ENCODE measurements at places on chromosomes 6 and 20.

- H3K36me3 ChIP-seq, result no peaks in the 10 kb centered on the region
- DNase-seq, result no peak
- H3K27ac ChIP-seq, result no peak overlapping the region
- H3K4me3 ChIP-seq, result no peak overlapping the region
- no peaks in the 10 kb centered on the region for H3K27me3 ChIP-seq
Observed at GRCh38 chr6:155215906-155216305, 47.9 kb upstream of the CLDN20 start.

- H3K4me1 ChIP-seq, result no peaks in the 10 kb centered on the region
- no peak overlapping the region for H3K4me3 ChIP-seq
- H3K27me3 ChIP-seq, result no peaks in the 10 kb centered on the region
- H3K36me3 ChIP-seq, result no peaks in the 10 kb centered on the region
- no peak for DNase-seq
Observed at GRCh38 chr6:111949546-111949945, 76.3 kb upstream of the FYN start.

DNA sequence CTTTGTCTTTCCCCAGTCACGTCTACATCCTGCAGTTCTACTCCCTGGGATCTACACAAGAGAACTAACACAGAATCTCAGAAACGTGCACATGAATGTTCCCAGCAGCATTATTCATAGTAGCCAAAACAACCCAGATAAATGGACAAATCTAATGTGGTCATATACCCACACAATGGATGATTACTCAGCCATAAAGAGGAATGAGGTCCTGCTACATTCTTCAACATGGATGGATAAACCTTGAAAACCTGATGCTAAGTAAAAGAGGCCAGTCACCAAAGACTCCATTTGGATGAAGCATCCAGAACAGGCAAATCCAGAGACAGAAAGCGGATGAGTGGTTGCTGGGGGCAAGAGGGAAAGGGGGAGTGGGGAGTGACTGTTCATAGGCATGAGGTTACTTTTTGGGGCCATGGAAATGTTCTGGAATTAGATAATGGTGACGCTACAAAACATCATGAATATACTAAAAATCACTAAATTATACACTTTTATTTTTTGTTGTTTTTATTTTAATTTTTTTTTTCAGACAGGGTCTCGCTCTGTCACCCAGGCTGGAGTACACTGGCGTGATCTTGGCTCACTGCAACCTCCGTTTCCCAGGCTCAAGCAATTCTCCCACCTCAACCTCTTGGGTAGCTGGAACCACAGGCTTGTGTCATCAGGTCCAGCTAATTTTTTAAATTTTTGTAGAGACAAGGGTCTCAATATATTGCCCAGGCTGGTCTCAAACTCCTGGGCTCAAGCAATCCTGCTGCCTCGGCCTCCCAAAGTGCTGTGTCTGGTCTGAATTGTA, 50.8 kb upstream of the DSN1 start:
- no peak overlapping the region for H3K4me3 ChIP-seq
- no peaks in the 10 kb centered on the region for H3K27me3 ChIP-seq
- H3K36me3 ChIP-seq, result peaks cover 39% of the 10 kb centered on the region
- no peaks in the 10 kb centered on the region for H3K4me1 ChIP-seq

DNA sequence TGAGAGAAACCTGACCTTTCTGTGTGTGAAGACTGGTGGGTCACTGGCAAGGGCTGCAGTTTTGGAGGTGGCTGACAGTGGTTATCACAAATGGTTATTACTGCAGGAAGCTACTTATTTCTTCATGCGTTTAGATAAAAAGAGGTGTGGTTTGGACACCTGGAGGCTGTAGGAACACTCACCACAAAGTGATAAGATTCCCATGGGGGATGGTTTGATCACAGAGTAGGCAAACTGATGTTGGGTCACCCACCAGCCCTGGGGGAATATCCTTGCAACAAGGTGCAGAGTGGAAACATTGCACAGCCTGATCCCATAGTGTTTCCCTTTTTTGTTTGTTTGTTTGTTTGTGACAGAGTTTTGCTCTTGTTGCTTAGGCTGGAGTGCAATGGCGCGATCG, 33.9 kb upstream of the RNGTT start:
- DNase-seq, result peak; percentile 32
- H3K27me3 ChIP-seq, result no peaks in the 10 kb centered on the region
- no peak overlapping the region for H3K4me3 ChIP-seq
- H3K36me3 ChIP-seq, result no peaks in the 10 kb centered on the region

DNA sequence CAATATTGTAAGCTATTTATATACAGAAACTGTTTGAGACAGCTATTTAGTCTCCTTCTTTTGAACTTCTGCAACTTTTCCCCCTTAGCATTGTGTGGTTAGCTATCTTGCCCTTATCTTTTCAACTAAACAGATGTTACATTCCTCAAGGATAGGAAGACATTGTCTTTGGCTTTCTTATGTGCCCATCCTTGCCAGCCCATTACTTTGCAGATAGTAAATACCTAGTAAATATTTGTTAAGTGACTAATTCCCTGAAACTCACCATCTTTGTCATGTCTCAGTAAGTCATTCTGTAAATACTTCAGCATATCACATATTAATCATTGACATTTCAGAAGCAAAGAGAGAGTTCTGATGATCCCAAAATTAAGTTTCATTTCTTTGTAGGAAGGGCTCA, 69.1 kb upstream of the FLRT3 start:
- H3K27ac ChIP-seq, result no peak overlapping the region
- no peaks in the 10 kb centered on the region for H3K4me1 ChIP-seq
- no peaks in the 10 kb centered on the region for H3K36me3 ChIP-seq
- no peak for DNase-seq
- peaks cover 4% of the 10 kb centered on the region for H3K27me3 ChIP-seq
- H3K4me3 ChIP-seq, result no peak overlapping the region

GRCh38 chr6:139533573-139534471, 159.4 kb upstream of the CITED2 start:
- H3K36me3 ChIP-seq, result no peaks in the 10 kb centered on the region
- no peak overlapping the region for H3K27ac ChIP-seq
- no peak for DNase-seq
- H3K4me3 ChIP-seq, result no peak overlapping the region

DNA sequence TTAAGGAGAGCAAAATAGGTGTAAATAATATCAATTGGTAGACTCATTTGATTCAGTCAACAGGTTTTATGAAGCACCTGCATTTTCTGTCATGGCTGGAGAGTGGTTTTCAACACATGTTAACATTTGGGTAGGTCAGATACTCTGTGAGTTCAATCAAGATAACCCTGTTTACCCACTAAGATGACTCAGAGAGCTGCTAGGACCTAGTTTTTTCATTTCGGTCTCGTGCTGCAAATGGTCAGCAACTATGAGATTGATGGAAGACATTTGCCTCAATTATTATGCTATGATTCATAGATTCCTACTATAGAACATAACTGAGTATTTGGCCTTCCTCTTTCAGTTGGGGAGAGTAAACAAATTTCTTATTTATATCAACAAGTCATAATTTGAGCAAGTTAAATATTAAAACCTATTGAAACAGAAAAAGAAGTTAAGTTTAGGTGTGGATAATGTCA, 391.4 kb upstream of the CITED2 start:
- no peaks in the 10 kb centered on the region for H3K36me3 ChIP-seq
- no peaks in the 10 kb centered on the region for H3K27me3 ChIP-seq
- H3K4me3 ChIP-seq, result no peak overlapping the region

DNA sequence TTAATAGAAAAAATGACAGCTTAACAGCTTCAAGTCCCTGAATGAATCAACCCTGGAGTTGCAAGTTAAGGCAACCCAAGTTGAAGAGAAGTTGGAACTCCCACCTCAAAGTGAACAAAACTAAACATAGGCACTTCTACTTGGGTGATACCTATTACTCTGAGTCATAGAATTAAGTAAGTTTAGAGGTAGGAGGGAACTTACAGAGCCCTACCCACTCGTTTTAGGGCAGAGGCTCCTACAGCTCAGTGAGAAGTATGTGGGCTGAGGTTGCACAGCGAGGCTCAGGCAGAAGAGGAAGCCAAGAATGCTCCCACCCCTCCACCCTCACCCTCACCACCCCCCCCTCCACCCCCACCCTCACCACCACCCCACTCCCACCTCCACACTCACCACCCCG, 42.2 kb downstream of the NFATC2 start:
- no peaks in the 10 kb centered on the region for H3K4me1 ChIP-seq
- no peaks in the 10 kb centered on the region for H3K36me3 ChIP-seq
- no peak overlapping the region for H3K27ac ChIP-seq
- no peak for DNase-seq
- peaks cover 11% of the 10 kb centered on the region for H3K27me3 ChIP-seq

- no peaks in the 10 kb centered on the region for H3K27me3 ChIP-seq
- peak overlapping the region; percentile 95 for H3K27ac ChIP-seq
- DNase-seq, result peak; percentile 62
- 0 out of 2 replicates have a peak, but pooled peaks cover 4% of the 10 kb centered on the region for H3K36me3 ChIP-seq
Observed at GRCh38 chr6:22045261-22045912, 251.4 kb downstream of the PRL start.

DNA sequence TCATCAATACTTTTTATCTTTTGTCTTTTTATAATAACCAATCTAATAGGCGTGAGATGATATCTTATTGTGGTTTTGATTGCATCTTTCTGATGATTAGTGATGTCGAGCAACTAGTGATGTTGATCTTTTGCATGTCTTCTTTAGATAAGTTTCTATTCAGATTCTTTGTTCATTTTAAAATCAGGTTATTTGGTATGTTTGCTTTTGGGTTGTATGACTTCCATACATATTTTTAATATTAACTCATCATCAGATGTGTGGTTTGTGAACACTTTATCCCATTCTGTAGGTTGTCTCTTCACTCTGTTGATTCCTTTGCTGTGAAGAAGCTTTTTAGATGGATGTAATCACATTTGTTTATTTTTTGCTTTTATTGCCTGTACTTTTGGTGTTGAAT, 295.8 kb downstream of the BCKDHB start:
- H3K4me1 ChIP-seq, result no peaks in the 10 kb centered on the region
- H3K27me3 ChIP-seq, result no peaks in the 10 kb centered on the region
- H3K36me3 ChIP-seq, result no peaks in the 10 kb centered on the region
- no peak overlapping the region for H3K4me3 ChIP-seq

- H3K4me3 ChIP-seq, result no peak overlapping the region
- H3K27ac ChIP-seq, result no peak overlapping the region
- H3K4me1 ChIP-seq, result no peaks in the 10 kb centered on the region
- no peaks in the 10 kb centered on the region for H3K36me3 ChIP-seq
- H3K27me3 ChIP-seq, result peaks cover 17% of the 10 kb centered on the region
- no peak for DNase-seq
Observed at GRCh38 chr6:1144842-1145767, 166.8 kb upstream of the FOXQ1 start.

GRCh38 chr20:32582659-32583580, 2.2 kb downstream of the NOL4L start:
- no peaks in the 10 kb centered on the region for H3K36me3 ChIP-seq
- H3K27ac ChIP-seq, result no peak overlapping the region
- H3K4me1 ChIP-seq, result peaks cover 30% of the 10 kb centered on the region
- H3K27me3 ChIP-seq, result peaks cover 4% of the 10 kb centered on the region
- DNase-seq, result peak; percentile 39

DNA sequence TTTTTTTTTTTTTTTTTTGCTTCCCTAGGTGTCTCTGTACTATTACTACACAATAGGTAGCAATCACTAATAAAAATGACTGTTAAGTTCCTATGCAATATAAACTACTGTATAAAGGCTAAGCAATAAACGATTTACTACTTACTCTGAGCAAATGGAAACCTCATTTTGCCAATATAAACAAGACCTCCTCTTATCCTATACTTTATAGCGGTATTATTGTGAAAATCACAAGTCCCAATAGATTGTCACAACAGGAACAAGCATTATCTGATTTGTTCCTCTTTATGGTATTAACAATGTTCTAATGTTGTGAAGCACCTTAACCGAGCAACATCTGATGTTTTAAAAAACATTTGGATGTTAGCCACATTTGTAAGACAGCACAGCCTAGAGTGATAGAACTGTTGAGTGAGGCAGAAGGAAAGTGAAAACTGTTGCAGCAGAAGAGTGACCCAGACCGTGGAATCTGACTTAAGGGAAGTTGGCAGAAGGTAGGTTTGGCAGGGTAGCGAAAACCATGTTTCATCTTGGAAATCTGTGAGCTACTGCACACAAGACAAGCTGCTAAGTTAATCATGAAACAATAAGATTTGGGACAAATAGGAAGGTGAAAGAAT, 94.2 kb downstream of the MYLK4 start:
- H3K4me3 ChIP-seq, result no peak overlapping the region
- peaks cover 8% of the 10 kb centered on the region for H3K27me3 ChIP-seq
- no peaks in the 10 kb centered on the region for H3K36me3 ChIP-seq
- H3K27ac ChIP-seq, result no peak overlapping the region
- no peaks in the 10 kb centered on the region for H3K4me1 ChIP-seq

DNA sequence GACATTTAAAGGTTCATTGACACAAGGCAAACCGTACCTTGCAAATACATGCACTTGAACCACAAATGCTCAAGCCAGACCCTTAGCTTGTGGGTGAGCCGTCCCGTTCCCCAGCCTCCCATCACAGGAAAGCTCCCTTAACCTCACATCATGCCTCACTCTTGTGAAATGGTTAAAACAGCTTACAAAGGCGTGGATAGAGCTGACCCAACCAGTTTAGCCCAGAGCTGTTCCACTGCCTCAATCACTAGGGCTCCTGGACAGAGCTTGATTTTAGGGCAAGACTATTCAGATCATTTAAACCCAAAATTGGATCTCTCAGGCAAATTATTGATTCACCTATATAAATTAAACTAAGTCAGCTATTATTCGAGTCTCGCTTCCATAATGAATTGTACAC, 229.6 kb upstream of the TAB2 start:
- no peaks in the 10 kb centered on the region for H3K36me3 ChIP-seq
- H3K4me1 ChIP-seq, result peaks cover 31% of the 10 kb centered on the region
- no peak for DNase-seq
- no peak overlapping the region for H3K27ac ChIP-seq

DNA sequence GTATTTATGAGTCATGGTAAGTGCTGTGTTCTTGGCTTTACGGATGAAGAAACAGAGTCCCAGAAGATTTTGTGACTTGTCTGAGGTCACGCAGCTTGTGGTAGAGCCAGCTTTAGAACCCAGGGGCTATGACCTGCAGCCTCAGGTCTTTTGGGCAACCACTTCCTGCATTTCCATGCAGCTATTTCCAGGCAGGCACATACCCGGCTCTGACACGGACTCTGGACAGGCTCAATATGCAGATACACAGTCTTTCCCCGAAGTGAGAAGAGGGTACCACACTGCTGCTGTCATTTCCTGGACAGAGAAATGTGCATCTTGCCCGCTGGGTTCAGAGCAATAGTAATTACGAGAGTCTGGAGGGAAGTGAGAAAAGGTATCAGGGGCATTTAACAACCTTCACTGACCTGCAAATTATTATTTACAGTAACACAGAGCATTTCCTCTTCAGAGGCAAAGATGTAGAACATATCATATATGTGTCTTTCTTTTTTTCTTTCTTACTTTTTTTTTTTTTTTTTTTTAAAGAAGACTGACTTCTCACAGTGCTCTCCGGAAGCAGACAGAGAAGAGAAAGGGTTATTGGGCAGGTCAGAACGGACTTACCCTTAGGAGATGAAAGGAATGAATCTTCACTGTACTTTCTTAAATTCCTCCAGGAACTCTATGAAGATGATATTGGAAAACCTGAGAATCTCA, 185.1 kb downstream of the CLIC5 start:
- no peaks in the 10 kb centered on the region for H3K27me3 ChIP-seq
- no peaks in the 10 kb centered on the region for H3K36me3 ChIP-seq
- DNase-seq, result peak; percentile 38
- no peak overlapping the region for H3K4me3 ChIP-seq
